ENCODE measurements at places on chromosomes 13 and 19. TPM values are rescaled to one million over a fixed set of nuclear protein-coding genes. Genes with fewer than 3 reads are reported as not detected.
A peak's percentile ranks its signal among the peaks of the same experiment; 100 is the strongest.

- H3K27me3 ChIP-seq: no peaks in the 10 kb centered on the region
- H3K36me3 ChIP-seq: no peaks in the 10 kb centered on the region
- no peak overlapping the region for H3K4me3 ChIP-seq
- DNase-seq: no peak
- H3K4me1 ChIP-seq: no peaks in the 10 kb centered on the region
Measured at GRCh38 chr13:33999811-34000605, 182.1 kb downstream of the RFC3 start.

DNA sequence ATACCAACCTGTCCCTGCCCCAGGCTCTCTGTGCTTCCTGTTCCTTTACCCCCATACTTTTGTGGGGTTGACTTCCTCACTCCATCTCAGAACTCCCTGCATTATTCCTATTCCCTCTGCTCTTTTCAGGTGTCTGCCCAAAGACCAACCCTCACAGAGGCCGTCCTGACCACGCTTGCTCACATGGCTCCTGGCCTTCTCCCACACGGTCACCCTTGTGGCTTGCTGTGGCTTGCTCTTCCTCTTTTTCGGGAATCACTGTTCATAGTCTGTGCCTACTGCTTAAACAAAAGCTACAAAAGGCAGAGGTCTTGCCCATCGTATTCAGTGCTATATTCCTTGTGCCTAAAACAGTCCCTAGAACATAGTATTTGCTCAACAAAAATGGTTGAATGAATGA is 25.2 kb upstream of the ARGLU1 start:
- H3K4me3 ChIP-seq: no peak overlapping the region
- H3K27me3 ChIP-seq: peaks cover 9% of the 10 kb centered on the region
- H3K36me3 ChIP-seq: no peaks in the 10 kb centered on the region
- H3K27ac ChIP-seq: no peak overlapping the region

The ZNF439 gene
- 3.3 TPM for total RNA-seq

GRCh38 chr13:30856005-30856790 is 49.9 kb upstream of the MEDAG start:
- peaks cover 13% of the 10 kb centered on the region for H3K27me3 ChIP-seq
- no peak overlapping the region for H3K27ac ChIP-seq
- H3K4me1 ChIP-seq: no peaks in the 10 kb centered on the region
- no peak overlapping the region for H3K4me3 ChIP-seq

DNA sequence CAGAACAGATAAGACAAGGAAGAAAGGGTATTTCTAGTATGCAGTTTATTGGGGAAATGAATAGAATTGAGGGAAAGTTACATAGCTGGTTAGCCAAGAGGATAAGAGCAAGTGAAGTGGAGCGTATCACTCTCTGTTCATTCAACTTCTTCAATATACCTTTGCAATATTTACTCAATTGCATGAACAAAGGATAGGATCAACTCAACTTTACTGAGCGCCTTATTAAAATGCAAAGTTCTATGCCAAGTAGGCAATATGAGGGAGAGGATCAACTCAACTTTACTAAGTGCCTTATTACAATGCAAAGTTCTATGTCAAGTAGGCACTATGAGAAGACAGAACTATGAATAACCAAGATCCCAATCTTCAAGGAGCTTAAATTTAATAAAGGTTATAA is 43.9 kb downstream of the ZC3H13 start:
- peaks cover 34% of the 10 kb centered on the region for H3K36me3 ChIP-seq
- H3K27me3 ChIP-seq: no peaks in the 10 kb centered on the region
- peaks cover 2% of the 10 kb centered on the region for H3K4me1 ChIP-seq
- H3K27ac ChIP-seq: no peak overlapping the region

- H3K4me1 ChIP-seq: no peaks in the 10 kb centered on the region
- peaks cover 8% of the 10 kb centered on the region for H3K27me3 ChIP-seq
- DNase-seq: no peak
Measured at GRCh38 chr13:109592770-109593169, 193.6 kb downstream of the IRS2 start.

- peaks cover 47% of the 10 kb centered on the region for H3K36me3 ChIP-seq
- peak; percentile 70 for DNase-seq
- H3K4me1 ChIP-seq: peaks cover 91% of the 10 kb centered on the region
- H3K27ac ChIP-seq: peak overlapping the region; percentile 93
Measured at GRCh38 chr19:41872775-41873647, 4.1 kb upstream of the CD79A start.

- no peak overlapping the region for H3K27ac ChIP-seq
- H3K36me3 ChIP-seq: no peaks in the 10 kb centered on the region
- no peak overlapping the region for H3K4me3 ChIP-seq
- DNase-seq: no peak
- peaks cover 2% of the 10 kb centered on the region for H3K27me3 ChIP-seq
Measured at GRCh38 chr13:76790526-76790925, 95.7 kb downstream of the KCTD12 start.

GRCh38 chr13:108621462-108621861 is 7.9 kb upstream of the MYO16 start:
- no peak for DNase-seq
- H3K4me3 ChIP-seq: no peak overlapping the region
- H3K27me3 ChIP-seq: no peaks in the 10 kb centered on the region
- H3K27ac ChIP-seq: no peak overlapping the region
- H3K36me3 ChIP-seq: no peaks in the 10 kb centered on the region

DNA sequence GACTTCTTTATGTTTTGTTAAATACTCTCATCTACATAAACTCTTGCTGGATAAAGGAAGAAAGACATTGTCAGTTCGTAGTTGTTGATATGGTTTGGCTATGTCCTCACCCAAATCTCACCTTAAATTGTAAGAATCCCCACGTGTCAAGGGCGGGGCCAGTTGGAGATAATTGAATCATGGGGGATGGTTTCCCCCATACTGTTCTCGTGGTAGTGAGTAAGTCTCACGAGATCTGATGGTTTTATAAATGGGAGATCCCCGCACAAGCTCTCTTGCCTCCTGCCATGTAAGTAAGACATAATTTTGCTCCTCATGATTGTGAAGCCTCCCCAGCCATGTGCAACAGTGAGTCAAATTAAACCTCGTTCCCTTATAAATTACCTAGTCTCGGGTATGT is 3.6 kb downstream of the ADGRE1 start:
- peak; percentile 33 for DNase-seq
- H3K4me1 ChIP-seq: peaks cover 52% of the 10 kb centered on the region
- H3K36me3 ChIP-seq: peaks cover 30% of the 10 kb centered on the region
- peak overlapping the region; percentile 83 for H3K27ac ChIP-seq

The C1QTNF9 gene
- total RNA-seq: not detected

DNA sequence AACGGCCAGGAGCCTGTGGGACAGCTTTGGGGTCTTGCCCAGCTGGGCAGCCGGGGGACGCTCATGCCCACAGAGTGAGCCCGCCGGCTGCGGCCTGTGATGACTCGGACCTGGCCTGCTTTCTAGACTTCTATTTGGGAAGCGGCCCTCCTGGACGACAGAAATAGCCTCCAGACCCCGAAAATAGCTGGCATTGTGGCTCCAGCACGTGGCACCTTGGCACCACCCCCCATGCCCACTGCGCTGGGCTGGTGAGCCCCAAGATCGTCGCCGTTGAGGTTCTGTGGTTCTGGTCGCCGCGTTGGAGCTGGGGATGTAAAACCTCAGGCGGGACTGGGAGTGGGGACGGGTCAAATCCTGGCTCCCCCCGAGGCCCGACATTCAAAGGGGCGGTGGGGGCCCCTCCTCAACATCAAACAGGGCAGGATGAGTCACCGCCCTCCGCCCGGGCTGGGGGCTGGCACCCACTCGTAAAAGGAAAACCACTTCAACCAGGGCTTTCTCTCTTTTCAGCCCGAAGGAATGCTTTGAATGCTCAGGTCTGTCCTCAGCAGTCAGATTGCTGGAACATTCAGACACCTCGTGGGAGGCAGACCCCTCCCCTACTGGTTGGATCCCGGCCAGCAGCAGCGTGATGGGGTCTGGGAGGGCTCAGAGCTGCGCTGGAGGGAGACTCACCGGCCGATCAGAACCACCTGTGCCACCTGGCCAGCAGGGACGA is 42.1 kb downstream of the GADD45B start:
- no peak for DNase-seq
- no peak overlapping the region for H3K4me3 ChIP-seq
- H3K27ac ChIP-seq: no peak overlapping the region
- H3K4me1 ChIP-seq: peaks cover 3% of the 10 kb centered on the region
- no peaks in the 10 kb centered on the region for H3K36me3 ChIP-seq

- DNase-seq: no peak
- peaks cover 5% of the 10 kb centered on the region for H3K4me1 ChIP-seq
- H3K36me3 ChIP-seq: no peaks in the 10 kb centered on the region
- no peak overlapping the region for H3K4me3 ChIP-seq
- no peak overlapping the region for H3K27ac ChIP-seq
Measured at GRCh38 chr13:109734002-109734785, 52.2 kb downstream of the IRS2 start.

GRCh38 chr19:15623711-15624318 is 8.8 kb downstream of the CYP4F8 start:
- no peak for DNase-seq
- H3K36me3 ChIP-seq: no peaks in the 10 kb centered on the region
- H3K4me1 ChIP-seq: no peaks in the 10 kb centered on the region
- peaks cover 3% of the 10 kb centered on the region for H3K27me3 ChIP-seq

DNA sequence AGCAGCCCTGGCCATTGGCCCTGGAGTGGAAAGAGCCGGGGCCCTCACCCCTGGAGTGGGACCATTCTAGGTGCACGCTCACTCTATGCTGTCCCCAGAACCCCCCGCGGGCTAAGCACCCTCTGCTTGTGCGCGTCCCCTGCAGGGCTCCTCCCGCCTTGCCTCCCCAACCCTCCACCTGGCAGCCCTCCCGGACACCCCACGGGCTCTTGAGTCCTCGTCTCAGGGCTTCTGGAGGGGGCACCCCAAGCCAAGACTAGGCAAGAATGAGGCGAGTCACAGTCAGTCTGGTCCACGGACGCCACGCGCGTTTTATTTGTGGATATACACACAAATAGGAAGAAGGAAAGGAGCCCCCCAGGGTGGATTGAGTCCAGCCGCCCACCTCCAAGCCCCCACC is 7.0 kb upstream of the TMEM161A start:
- H3K36me3 ChIP-seq: no peaks in the 10 kb centered on the region
- no peak for DNase-seq
- no peak overlapping the region for H3K27ac ChIP-seq

- DNase-seq: no peak
- H3K27me3 ChIP-seq: no peaks in the 10 kb centered on the region
- H3K4me3 ChIP-seq: no peak overlapping the region
- peaks cover 6% of the 10 kb centered on the region for H3K36me3 ChIP-seq
Measured at GRCh38 chr19:12450844-12451243, 10.0 kb upstream of the ZNF443 start.

GRCh38 chr19:39916851-39917396 is 17.5 kb downstream of the FCGBP start:
- no peaks in the 10 kb centered on the region for H3K27me3 ChIP-seq
- H3K27ac ChIP-seq: no peak overlapping the region

GRCh38 chr19:38713227-38713649 is 31.0 kb downstream of the CAPN12 start:
- no peak overlapping the region for H3K27ac ChIP-seq
- H3K4me3 ChIP-seq: no peak overlapping the region
- no peaks in the 10 kb centered on the region for H3K27me3 ChIP-seq
- H3K36me3 ChIP-seq: peaks cover 62% of the 10 kb centered on the region
- no peak for DNase-seq
- no peaks in the 10 kb centered on the region for H3K4me1 ChIP-seq

DNA sequence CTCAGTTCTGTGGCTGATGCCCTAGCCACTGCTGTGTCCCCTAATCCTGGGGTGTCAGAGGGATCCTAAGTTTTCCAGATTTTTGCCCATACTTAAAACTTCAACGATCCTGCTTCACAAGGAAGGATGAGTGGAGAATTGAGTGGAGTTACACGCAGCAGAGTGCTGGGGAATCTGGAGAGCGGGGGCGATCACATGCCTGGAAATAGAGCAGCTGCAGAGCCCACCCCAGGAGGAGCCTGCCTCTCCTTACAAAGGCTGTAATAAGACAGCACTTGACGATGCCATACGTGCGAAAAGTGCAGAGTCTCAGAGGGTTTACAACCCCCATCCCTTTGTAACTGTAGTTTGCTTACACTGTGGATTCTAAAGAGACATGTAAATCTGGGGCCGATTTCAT is 40.6 kb downstream of the SUGP2 start:
- DNase-seq: no peak
- H3K27ac ChIP-seq: no peak overlapping the region
- H3K4me3 ChIP-seq: no peak overlapping the region
- no peaks in the 10 kb centered on the region for H3K27me3 ChIP-seq
- peaks cover 36% of the 10 kb centered on the region for H3K36me3 ChIP-seq

The KXD1 gene
- 99.1 TPM for total RNA-seq

DNA sequence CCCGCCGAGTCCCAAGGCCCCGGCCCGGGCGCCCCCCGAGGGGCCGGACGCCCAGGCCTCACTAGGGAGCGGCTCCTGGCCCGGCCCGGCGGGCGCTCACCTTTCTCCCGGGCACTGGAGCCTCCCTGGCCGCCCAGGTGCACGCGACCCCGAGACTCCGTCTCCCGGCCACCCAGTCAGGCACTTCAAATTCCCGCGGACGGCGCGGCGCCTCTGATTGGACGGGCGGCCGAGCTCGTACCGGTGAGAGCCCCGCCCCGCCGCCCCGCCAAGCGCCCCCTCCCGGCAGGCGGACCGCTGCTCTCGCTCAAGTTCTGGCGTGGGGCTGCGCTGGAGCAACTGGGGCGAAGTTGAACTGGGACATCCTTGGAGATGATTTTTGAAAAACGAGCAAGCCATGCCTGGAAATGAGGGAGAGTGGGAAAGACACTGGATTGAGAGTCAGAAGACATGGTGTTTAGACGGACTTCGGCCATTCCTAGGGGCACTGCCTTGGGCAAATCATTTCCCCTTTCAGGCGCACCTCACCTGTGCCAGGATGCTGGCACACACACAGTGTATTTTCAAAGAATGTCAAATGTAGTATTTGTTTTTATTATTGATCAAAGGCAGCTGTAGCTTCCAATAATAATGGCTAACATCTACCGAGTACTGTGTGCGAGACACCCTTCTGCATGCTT is 485.3 kb downstream of the UQCRFS1 start:
- peaks cover 1% of the 10 kb centered on the region for H3K4me1 ChIP-seq
- H3K27me3 ChIP-seq: peaks cover 18% of the 10 kb centered on the region
- H3K27ac ChIP-seq: no peak overlapping the region
- H3K36me3 ChIP-seq: no peaks in the 10 kb centered on the region
- peak; percentile 35 for DNase-seq
- no peak overlapping the region for H3K4me3 ChIP-seq

The ADGRE1 gene
- total RNA-seq: 1.8 TPM

DNA sequence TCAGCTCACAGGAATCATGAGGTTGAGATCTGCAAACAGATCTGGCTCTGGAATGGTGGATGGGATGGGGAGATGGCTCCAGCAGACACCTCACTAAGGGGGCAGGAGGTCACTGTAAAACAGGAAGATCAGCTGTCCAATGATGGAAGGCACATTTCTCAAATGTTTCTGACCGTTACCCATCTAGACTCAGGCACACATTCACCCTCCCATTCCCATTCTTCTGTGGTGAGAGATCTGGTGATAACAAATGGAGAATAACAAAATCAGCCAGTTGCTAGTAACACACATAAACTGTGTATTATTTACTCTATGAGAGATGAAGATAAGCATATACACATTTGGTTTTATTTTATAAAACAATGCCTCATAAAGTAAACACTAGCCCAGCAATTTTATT is 235.9 kb downstream of the TSHZ3 start:
- no peak overlapping the region for H3K27ac ChIP-seq
- H3K36me3 ChIP-seq: no peaks in the 10 kb centered on the region
- no peak overlapping the region for H3K4me3 ChIP-seq
